SK-N-MC (cell line): ENCODE measurements at places on chromosomes 2 and 18.

DNA sequence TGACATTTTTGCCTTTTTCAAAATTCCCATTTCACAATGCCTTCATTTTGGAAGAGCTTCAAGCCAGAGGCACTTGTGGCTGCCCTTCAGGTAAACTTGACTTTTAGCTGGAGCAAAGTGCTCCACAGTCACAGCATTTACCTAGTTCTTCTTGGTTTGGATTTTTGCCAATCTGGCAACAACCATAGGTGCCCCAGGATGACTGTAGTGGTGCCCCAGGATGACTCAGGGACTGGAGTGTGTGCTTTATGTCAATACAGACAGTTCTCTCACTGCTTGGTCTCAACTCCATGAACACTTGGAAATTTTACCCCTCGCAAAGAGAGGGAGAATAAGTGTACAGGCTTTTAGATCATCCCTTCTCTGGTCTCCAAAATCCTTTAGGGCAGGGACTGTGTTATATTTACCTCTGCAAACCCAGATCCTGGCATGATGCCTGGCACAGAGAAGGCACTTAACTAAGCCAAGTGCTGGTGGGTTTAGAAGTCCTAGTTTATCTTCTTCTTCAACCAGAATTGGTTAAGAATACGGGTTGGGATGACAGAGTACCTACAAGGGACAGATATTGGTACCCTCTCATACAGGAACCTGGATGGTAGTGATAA is 15.3 kb upstream of the PTPN4 start:
- DNase-seq, result no peak

- DNase-seq, result no peak
Measured at GRCh38 chr2:174589334-174589733, 8.3 kb downstream of the WIPF1 start.

DNA sequence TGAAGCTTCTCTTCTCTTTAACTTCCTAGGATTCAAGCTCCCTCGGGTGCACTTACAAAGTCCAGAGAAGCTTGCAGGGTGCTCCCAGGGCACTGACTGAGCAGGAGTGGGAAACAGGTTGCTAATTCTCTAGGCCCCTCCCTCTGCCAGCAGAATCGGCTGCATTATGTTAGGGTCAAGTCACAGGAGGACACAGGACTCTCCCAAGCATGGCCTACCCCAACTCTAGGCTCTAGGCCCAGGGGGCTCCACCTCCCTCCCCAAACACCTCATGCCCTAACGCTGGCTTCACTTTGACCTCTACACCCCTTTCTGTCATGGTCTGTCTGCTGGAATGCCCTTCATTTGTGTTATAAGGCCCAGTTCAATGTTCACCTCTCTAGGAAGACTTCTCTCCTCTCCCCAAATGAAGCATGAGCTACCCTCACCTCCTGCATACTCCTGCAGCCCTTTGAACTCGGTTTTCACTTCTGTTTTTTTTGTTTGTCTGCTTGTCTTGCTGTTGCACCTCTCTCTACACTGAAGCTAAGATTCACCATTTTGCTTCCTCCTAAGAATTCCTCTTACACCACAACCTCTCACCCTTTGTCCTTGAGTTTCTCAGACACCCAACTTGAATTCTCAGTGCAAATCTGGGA is 521.8 kb upstream of the ID2 start:
- no peak for DNase-seq

- no peak for DNase-seq
Measured at GRCh38 chr18:44625386-44625785, 55.3 kb upstream of the SETBP1 start.

GRCh38 chr2:224180810-224181209 is 141.7 kb upstream of the SERPINE2 start:
- no peak for DNase-seq

DNA sequence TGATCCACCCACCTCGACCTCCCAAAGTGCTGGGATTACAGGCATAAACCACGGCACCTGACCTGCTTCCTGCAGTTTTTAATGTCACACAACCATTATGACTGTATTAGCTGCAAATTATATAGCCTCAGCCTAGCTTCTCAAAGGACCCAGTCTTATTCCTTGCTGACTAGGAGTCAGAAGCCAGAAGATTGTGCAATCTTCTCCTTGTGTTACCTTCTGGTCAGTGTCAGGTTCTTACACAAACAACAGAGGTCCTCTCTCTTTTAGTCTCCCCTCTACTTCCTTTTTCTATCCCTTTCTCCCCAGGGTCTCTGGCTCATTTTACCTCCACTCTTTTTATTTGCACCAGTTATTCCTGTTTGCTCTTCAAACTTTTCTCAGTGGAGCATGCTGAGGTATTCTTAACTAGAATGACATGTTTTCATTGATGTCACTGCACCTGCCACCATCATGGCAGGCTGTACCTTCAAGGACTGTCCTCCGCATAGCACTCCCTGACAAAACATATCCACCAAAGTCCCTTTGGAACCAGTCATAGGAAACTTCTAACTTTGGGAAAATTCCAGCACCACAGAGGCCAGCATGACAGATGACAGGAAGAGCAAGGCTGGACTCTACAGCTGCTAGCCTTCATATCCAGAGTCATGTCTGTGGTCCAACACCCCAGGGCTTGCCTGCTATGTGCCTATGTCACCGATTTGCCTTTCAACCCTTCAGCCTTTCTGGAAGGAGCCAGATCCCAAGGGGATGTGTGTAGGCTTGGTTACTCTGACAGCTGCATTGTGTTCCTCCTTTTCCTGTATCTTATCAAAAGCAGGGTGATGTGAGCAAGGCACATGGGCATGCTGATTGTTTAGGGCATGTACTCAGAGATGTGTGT is 45.2 kb upstream of the EPC2 start:
- no peak for DNase-seq
